Fibroblast of skin of right biceps (primary cell): ENCODE measurements at places on chromosomes 2 and 18.

DNA sequence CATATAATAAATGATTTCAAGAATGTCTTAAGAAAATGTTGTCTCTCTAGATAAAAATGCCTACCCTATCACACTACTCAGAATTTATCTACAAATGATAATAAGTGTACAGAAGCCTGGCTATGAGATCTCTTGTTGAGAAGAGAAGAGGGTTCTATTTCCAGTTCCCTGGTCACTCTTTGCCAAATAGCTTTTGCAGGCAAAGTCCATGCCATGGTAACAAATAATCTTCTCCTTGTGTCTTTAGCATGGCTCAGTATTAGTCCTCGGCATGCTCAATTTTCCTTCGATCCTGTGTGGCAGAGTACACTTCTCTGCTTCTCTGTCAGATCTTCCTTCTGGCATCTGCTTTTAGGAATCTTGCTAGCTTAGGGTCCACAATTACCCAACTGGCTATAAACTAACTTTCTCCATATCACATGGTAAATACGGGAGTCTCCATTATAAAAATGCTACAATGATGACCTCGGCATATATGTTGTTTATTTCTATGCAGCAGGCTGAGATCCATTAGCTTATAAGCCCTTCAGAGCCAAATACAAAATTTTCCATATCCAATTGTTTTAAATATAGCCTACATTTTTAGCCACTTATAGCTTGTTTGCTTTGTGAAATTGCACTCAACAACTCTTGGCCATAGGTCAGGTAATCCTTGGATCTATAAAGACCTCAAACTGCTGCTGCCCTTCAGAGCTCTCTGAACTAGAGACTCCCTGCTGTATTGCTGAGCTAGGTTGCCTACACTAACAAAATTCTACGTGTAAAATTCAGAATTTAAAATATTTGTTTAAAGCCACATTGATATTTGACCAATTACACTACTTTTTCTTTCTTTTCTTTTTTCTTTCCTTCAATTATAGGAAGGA, 157.5 kb downstream of the FSIP2 start:
- DNase-seq: no peak

- DNase-seq: no peak
These were observed 48.1 kb downstream of the PSMG2 start for GRCh38 chr18:12750715-12751502.

GRCh38 chr2:30248791-30249190, 17.5 kb downstream of the LBH start:
- DNase-seq: no peak

DNA sequence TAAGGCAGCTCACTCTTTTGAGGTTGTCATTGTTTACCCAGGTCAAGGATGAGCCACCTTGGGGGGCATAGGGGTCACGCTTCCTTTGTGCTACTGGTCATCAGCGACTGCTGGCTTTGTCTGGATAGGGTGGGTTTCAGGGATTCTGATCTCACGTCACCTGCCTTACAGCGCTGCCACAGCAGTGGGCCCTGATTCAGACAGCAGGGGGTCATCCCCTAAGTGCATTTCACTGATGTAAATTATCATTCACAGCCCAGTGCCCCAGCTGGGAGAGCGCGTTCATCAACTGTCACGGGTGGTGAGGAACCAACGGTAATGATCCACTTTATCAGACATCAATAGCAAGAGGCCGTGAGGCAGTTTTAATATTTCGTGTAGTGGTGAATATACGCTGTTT, 291.2 kb downstream of the NEDD4L start:
- no peak for DNase-seq

- DNase-seq: no peak
These were observed 159.6 kb downstream of the MSH2 start for GRCh38 chr2:47562548-47562947.

GRCh38 chr18:63306819-63307550, 12.6 kb downstream of the BCL2 start:
- no peak for DNase-seq

- no peak for DNase-seq
These were observed 4.8 kb downstream of the ITGA4 start for GRCh38 chr2:181462033-181462432.

- no peak for DNase-seq
These were observed 46.3 kb downstream of the MYO7B start for GRCh38 chr2:127581516-127582490.

DNA sequence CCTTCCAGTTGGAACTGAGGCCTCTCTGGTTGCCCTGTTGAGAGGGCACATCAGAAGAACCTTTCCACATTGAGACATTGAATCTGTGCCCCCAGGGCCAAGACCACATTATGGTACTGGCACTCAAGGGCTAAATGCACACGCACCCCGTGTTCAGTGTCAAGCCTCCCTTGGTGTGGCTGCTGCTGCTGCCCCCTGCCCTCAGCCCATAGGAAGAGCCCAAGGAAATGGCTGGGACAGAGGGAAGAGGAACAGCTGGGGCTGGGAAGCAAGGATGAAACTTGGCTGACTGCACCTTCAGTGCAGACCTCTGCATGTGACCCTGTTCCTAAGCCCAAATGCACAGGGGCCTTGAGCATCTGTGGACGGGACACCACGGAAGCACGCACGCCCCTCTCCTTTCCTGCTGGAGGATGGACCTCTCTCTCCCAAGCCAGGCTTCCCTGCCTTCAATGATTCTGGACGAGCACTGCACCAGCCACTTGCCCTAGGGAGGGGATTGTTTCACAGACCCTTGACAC, 40.2 kb downstream of the NIFK start:
- DNase-seq: no peak

DNA sequence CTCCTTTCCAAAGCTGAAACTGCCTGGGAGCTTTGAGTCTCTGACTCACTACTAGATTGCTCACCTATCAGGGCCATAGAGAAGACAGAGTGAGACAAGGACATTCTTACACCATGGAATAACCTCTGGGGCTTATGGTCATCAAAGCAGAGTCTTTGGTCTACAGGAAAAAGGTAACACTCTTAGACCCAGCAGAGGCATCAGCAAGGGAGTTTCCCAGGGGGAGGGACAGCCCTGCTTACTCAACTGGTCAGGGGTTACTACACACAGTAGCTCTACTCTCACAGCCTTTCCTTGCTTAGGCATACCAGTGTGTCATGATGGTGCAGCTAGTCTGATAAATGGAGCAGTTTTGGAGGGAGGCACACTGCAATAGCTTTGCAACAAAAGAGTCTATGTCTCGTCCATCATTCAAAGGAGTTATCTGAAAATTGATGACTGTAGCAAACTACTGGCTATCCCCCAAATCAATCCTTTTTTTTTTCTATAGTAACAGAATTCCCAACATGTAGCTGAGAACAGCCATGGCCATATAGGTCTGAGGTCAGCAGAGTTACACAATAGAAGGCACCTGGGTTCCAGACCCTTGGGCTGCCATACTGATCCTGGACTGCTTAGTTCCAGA, 22.4 kb upstream of the CD28 start:
- DNase-seq: peak; percentile 75

- peak; percentile 46 for DNase-seq
These were observed 253.1 kb downstream of the TCF4 start for GRCh38 chr18:55334875-55335274.

DNA sequence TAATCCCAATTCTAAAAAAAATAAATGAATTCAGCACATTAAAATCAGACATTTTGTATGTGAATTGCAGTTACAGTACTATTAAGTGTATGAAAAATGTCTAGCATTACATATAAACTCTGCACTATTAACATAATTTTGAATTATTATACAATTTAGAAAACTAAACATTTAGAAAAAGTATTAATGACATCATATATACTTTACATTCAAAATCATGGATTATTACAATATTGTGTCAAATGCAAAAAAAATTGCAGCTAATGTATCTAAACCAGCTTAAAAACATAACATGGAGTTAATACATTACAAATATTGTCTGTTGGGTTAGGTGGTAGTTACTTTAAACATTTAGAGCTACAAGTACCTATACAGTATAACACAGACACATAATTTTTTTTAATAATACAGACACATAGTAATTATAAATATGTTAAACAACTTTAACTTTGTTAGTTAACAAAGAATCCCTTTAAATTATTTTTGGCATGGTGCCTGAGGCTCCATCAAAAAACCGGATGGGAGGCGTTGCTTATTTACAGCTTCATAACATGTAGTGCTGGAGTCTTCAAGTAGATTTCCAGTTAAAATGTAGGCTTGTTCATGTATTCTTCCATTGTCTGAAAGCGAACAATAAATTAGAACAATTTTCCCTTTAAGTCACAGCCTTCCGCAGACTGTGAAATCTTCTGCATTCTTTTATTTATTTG, 79.1 kb downstream of the AP1S3 start:
- no peak for DNase-seq
